Right lung (tissue), 10 donors: ENCODE measurements at places on chromosomes 3 and 15. TPM values are rescaled to one million over a fixed set of nuclear protein-coding genes. Genes with fewer than 3 reads are reported as not detected.
A peak's percentile ranks its signal among the peaks of the same experiment; 100 is the strongest.

GRCh38 chr15:63752075-63752684, 81.6 kb downstream of the HERC1 start:
- peak; percentile 45 for DNase-seq

- DNase-seq: no peak
Measured at GRCh38 chr3:164452707-164453106, 625.6 kb downstream of the SI start.

DNA sequence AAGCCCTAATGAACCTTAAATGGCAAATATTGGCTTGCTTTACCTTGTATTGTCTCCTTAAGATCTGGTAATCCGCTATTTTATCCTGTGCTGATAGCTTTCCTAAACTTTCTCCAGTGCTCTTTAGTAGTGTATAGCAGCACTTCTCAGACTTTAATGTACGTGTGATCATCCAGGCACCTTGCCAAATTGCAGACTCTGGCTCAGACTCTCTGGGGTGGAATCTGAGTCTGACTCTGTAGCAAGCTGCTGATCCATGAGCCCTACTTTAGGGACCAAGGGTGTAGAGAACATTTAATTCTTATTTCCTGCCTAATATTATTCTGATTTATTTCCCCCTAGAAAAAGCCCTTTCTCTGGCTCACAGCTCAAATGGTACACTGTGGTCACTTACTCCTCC, 518.8 kb upstream of the ZNF385D start:
- peak; percentile 58 for DNase-seq

- no peak for DNase-seq
Measured at GRCh38 chr3:137110392-137110996, 152.7 kb downstream of the IL20RB start.

- DNase-seq: no peak
Measured at GRCh38 chr15:27028858-27029477, 58.0 kb downstream of the GABRG3 start.

DNA sequence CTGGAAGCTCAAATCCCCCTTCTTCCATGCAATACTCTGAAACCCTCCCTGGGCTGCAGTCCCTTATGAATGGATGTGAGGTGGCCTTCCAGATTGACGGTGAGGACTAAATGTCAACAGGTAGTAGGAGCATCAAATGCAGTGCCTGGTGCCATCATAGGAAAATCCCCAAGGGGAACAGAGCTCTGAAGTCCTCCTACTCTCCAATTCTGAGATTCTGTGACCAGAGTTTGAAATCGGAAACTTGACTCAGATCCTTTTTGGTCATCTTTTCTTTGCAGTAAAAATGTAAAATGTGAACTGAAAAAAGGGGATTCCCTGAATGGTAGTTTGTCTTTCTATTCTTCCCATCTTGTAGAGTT, 68.8 kb upstream of the TJP1 start:
- DNase-seq: no peak

GRCh38 chr3:95097493-95097892, 1034.6 kb downstream of the NSUN3 start:
- DNase-seq: no peak

DNA sequence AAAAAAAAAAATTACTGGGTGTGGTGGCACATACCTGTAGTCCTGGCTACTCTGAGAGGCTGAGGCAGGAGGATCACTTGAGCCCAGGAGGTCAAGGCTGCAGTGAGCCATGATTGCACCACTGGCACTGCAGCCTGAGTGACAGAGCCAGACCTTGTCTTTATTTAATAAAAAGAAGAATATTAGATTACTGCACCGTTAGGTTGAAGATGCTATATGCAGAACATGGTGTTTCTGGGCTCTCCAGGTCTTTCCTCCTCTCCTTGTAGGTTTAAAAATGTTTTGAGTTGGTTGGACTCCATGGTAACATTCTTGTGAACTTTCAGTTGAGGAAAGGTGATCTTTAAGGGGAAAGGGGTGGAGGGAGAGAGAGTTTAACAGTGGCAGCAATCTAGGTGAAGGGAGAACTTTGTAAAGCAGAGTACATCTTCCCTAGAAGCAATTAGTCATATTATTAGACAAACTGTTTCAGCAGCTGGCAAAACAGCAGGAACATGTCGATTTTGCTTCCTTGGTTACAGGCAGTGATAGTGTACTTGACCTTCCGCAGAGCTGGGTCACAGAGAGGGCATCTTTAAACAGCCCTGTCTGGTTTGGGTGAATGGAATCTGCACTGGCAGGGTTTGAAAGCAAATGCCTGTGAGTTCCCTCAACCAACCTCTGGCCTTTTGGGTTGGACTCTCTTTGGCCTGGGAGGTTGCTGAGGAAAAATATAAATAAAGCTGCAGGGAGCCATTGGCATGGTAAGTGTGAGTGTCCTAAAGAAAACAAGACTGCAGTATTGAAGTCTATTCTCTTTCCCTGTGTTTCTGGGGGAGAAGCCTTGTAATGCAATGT, 42.8 kb downstream of the NR2C2 start:
- DNase-seq: peak; percentile 32

- DNase-seq: peak; percentile 58
Measured at GRCh38 chr3:57036952-57037351, 23.5 kb upstream of the SPATA12 start.

DNA sequence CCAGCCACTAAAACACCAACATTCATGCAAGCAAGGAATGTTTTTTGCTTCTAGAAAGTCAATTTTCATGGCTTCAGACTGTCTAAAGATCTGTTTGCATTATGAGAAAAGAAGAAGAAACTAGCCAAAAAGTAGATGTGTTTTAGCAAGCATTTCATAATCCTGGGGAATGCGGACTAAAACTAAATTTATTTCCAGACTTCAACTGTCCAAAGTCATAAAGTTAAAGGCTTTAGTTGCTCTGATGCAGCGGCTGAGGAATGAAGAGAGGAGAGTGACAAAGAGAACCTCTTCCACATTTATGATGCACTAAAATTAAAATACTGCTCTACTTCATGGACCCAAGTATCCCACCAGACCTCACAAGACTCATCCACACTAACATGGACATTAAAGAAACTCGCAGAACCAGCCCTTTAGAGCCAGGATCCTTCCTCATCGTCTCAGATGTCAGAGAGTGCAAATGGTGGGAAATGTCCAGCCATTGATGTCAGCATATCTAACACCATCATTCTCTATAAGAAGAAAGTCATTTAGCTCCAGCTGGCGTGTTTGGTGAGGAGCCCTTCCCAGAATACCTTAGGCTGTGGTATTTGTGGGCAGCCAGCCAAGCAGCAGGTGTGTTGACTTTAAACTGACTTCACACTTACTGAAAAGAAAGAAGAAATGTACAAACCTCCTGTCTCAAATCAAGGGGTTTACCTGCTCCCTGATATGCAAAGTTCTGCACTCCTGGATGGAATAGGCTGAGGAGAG, 17.4 kb downstream of the FYCO1 start:
- DNase-seq: peak; percentile 46

DNA sequence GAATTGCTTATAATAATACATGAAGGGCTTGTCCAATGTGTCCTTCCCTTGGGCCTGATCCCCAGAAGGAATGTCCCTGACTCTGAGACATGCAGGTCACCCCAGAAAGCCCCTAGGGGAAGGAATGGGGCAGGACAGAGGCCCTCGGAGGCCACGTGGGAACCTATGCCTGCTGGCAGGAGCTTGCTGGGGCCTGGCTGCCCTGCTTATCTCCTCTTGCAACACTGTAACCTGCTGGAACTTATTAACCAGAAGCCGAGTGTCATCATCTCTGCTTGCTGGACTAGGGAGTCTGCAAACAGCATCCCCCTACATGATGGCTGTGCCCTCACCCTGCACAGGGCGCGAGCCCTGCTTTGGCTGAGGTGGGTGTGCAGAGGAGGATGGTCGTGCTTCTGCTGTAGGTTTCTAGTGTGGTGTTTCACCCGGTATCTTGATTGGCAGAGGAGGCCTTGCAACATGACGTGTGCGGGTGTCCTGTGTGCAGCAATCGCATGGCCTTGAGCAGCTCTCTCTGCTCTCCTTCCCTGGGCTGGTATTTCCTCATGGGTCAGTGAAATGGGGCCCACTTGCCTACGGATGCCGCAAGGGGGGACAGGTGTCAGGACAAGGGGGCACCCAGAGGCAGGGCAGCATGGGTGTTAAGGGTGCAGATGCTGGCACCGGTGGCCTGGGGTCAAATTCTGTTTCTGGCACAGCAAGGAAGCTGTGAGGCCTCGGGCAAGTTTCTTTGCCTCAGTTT, 5.0 kb downstream of the CHST13 start:
- DNase-seq: no peak

GRCh38 chr3:170864525-170865208, 5.3 kb downstream of the RPL22L1 start:
- no peak for DNase-seq

GRCh38 chr3:84074767-84075166, 884.0 kb upstream of the CADM2 start:
- DNase-seq: no peak

GRCh38 chr3:173395073-173395411, 2.5 kb upstream of the NLGN1 start:
- no peak for DNase-seq

GRCh38 chr3:174480767-174481166, 378.4 kb upstream of the NAALADL2 start:
- no peak for DNase-seq

DNA sequence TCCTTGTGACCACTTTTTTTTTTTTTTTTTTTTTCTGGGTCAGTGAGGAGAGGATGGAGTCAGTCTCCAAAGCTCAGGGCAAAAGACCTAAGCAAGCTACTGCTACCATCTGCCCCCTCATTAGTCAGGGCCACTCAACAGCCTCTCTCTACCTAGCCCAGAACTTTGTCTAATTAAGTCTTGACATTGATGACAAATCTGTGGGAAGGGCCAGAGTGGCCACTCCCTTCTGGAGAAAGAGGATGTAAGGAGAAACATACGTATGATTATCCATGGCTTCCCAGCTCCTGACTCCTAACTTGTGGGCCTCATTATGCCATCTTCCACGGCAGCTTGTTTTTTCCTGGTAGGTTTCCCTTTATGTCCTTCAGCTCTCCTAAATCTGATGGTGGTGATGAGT, 37.9 kb downstream of the NR1I2 start:
- DNase-seq: no peak

DNA sequence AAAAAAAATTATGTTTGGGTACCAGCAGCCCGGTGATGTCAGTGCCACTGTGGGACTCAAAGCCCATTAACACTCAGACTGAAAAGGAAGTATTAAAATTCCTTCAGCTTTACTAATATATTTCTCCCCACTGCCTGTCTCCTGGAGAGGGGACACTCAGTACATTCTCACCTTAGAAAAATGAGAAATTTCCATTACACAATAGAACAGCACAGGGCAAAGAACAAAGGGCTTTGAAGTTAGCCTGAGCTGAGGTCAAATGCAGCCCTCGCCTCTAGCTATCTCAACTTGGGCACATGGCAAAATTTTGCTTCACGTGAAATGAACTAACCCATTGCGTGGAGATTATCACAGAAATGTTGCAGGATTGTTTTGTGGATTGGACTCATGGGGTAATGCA, 80.8 kb downstream of the RARB start:
- no peak for DNase-seq

GRCh38 chr15:89352476-89352875, 17.9 kb upstream of the POLG start:
- DNase-seq: no peak

DNA sequence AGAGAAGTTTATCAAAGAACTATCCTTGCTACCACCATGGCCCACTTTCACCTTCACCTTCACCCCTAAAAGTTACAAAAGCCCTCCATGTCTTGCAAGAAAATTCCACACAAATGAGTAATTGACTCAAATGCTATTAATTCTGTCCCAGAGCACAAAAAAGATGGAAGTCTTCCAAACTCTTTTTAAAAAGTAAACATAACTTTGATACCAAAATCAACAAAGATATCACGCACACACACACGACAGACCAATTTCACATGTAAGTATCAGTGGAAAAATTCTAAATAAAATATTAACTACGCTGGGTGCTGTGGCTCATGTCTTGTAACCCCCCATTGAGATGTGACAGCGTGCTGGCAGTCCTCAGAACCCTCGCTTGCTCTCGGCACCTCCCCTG, 1.1 kb upstream of the MCCC1 start:
- DNase-seq: no peak

DNA sequence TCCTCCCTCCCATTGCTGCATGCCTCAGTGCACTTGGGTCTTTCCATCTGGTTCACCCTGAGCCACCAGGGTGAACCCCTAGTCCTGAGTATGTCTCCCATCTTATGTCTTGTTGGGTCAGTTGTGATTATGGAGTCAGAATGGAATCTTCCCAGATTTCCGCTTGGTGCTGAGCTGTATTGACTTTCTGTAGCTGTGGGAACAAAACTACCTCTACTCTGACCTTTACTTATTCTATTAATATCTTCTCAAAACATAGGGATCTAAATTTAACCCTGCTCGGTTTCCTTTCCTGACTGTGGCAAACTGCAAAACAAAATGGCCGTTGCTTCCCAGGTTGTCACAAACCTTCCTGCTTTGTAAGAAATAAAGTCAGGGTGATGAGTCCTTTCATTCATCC, 295.8 kb upstream of the LYSMD4 start:
- DNase-seq: no peak

GRCh38 chr3:165837058-165837525, at the start of gene BCHE:
TSS of gene BCHE (minus strand) at chr3:165837423. CDS start at chr3:165831033, 6,390 bp downstream.
- DNase-seq: peak; percentile 67

DNA sequence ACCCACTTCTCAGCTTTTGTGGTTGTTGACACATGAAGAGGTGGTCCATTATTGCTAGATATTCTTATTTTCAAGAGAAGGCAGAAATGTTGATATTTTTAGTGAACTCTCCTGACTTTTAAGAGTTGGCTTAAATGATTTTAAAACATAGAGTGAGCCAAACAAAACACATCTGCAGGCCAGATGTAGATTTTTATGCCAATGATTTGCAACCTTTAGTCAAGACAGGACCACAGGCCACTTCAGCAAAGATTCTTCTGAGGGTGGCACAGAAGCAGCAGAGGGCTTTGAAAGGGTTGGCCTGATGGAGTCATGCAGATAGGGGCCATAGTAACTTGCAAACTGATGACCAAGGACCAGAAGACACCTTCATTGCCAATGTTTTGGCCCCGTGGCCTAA, 276.5 kb upstream of the P2RY1 start:
- no peak for DNase-seq

- no peak for DNase-seq
Measured at GRCh38 chr3:179788996-179789395, 136.2 kb downstream of the USP13 start.

The HES1 gene
- polyA plus RNA-seq: 84.7 TPM

The MME gene
- polyA plus RNA-seq: 13.9 TPM

The TICRR gene
- polyA plus RNA-seq: 11.0 TPM

The POPDC2 gene
- 4.7 TPM for polyA plus RNA-seq

The CAMK2N2 gene
- 0.16 TPM for polyA plus RNA-seq

The BLM gene
- 10.5 TPM for polyA plus RNA-seq

The MAGEL2 gene
- 4.8 TPM for polyA plus RNA-seq

The TUSC7 gene
- not detected for polyA plus RNA-seq

The DNAH1 gene
- 11.1 TPM for polyA plus RNA-seq

The ERC2 gene
- 3.0 TPM for polyA plus RNA-seq

The GABRR3 gene
- not detected for polyA plus RNA-seq

The ANKRD63 gene
- not detected for polyA plus RNA-seq

The MNS1 gene
- polyA plus RNA-seq: 22.5 TPM
